ENCODE measurements at places on chromosomes 2 and 18.

GRCh38 chr2:41853427-41854191, 194.2 kb upstream of the PKDCC start:
- no peak for DNase-seq

DNA sequence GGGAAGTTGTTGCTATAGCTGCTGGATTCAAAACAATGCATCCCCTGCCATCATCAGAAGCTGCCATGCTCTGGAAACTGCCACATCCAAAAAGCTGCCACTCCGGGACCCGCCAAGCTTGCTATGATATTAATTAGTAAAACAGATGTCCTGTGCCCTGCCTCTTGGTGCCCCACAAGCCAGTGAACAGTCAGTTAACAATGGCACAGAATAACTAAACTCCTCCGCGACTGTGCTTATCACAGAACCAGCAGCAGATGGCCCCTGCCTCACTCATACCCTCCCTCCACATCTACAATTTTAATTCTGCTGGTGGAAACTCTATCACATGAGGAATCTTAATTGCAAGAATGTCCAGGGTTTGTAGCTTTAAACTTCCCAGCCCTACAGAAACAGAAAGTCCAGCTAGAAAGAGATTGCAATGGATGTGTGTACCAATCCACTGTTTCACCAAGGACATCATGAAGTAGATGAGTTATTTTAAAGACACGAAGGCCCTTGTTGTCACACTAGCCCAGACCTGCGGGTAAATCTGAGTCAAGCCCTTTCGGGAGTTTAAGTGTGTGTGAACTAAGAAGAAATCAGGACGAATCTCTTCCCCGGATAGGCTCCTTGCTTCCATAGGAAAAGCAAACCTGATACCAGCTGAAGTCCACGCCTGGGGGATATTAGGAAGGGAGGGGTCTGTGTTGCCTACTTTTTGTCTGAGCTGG, 7.4 kb upstream of the ACYP2 start:
- DNase-seq = no peak

- DNase-seq = no peak
Measured at GRCh38 chr18:37251679-37252078, 313.9 kb downstream of the CELF4 start.

GRCh38 chr18:45666006-45666405, 50.7 kb downstream of the SLC14A2 start:
- peak; percentile 29 for DNase-seq

GRCh38 chr2:231305221-231305620, 90.3 kb upstream of the B3GNT7 start:
- DNase-seq = no peak

DNA sequence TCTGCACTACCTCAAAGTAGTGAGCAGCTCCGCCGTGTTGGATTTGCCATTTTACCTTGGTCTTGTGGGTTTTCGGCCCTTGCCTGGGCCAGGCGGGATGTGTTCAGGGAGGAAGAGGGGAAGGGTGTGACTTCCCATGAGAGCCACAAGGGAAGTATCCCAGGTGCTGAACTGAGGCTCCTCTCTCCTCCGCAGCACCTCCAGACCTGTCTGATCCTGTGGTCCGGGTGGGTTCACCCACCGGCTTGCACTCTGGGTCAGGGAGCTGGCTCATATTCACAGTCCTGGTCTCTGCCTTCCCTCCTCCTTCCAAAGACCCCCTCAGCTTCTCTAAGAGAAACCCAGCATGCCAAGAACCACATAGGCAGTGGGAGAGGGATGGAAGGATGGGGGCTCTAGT, 235.8 kb downstream of the SEPTIN10 start:
- no peak for DNase-seq

GRCh38 chr18:4878480-4878879, 318.6 kb downstream of the AKAIN1 start:
- no peak for DNase-seq

DNA sequence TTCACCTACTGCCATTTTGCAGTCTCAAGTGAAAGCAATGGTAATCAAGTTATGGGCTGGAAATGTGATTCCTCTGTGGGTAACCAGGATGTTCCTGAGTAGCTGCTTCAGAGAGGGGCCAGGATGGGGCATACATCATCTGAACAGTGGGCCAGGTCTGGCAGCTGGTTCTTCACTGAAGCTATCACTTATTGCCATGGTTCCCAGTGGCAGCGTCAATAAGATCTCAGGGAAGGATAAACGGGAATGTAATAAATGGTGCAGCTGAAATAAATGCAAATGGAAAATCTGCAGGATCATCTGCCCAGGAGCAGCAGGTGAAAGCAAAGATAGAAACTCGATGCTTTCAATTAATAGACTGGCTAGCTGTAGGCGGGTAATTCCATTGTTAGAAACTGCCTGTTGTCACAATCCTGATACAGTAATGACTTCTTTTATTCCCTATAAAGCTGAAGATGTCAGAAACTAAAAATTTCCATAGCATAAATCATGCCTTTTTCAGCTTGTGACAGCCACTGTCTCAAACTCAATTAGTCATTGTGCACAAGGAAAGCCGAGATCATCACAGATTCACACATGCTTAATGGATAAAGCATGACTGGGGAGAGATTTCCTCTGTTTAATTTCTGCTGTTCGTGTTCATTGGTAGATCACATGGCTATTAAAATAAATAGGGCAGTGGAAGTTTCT, 56.2 kb upstream of the CCDC85A start:
- DNase-seq = no peak

DNA sequence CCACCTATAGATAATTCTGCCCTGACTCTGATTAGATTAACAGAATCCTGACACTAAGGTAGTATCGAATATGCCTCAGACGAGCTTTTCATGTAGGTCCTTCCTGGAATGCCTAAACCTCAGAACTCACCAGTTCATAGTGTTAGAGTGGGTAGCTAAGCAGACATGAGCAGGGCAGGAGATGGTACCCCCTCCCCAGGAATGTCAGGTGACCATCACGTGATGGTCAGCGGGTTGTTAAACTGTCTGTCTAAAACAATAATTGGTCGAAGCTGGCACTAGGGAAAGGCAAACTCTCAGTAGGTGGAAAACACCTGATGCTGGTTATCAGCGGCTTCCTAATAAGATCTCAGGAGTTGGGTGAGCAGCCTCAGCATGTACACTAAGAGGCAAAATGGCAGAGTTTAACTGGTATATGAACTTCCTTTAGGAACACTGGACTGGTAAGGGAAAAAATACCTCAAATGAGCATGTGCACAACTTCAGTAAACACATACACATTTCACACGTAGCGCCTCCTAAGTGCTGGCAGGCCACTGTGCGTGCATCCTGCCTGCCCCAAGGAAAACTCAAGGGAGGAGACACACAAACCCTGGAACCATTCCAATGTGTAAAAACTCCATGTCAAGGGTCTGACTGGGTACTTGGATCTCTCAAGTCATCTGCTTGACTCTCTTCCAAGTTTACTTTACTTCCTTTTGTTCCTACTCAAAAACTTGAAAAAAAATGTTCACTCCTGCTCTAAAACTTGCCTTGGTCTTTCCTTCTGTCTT, 339.5 kb downstream of the GULP1 start:
- DNase-seq = no peak

DNA sequence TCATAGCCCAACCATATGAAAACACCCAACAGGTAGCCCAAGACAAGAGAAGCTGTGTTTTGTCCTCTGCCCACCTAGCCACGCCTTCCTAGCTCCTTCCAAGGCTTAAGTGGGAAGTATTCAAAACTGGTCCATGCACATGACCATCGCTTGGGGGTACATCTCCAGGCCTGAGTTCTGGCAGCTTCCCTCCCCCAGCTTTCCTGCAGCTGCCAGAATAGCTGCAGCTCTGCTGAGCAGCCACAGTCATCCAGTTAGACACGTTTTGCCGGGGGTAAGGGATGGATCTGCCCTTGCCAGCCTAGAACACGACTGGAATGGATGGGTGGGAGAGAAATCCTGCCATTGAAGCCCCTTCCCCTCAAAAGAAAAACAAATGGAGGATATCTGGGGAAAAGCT, 166.8 kb downstream of the NRP2 start:
- DNase-seq = no peak

- no peak for DNase-seq
Measured at GRCh38 chr2:231886071-231886681, 40.0 kb downstream of the NPPC start.

Measured in GF-D8 (cell line).